NCI-H748 treated with DMSO at 0.1 percent for 48 hours (cell line): ENCODE measurements at places on chromosomes 6 and 20.

DNA sequence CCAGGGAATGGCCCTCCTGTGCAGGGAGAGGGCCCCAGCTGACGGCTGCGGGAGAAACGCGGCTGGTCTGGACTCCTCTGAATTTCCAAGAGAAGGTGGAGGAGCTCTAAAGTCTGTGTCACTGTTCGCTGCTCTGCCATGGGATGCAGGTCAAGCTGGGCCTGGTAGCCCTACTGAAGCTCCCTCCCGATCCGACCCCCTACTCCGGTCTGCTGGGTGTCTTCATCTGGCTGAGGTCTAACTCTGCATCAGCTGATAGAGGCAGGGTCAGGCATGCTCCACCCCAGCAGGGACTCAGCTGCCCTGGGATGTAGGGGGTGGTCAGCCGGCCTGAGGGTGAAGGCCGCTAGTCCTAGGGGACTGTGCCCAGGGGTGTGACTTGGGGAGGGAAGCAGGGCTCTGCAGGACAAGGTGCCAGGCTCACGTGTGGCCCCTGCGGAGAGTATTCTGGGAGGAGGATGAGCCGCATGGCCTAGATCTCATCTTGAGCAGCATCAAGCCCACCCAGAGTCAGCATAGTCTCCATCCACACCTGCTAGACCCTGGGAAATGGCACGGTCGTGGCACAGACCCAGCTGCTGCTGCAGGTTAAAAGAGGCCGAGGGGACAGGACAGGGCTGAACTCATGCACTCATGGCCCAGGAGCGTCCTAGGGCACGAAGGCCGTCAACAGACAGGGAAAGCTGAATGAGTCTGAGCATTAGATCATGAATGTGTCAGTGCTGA lies 1.4 kb downstream of the CST3 start:
- no peak for DNase-seq

GRCh38 chr6:55319961-55320695 lies 7.1 kb upstream of the GFRAL start:
- DNase-seq: no peak

GRCh38 chr6:16090452-16090851 lies 38.4 kb upstream of the MYLIP start:
- no peak for DNase-seq

DNA sequence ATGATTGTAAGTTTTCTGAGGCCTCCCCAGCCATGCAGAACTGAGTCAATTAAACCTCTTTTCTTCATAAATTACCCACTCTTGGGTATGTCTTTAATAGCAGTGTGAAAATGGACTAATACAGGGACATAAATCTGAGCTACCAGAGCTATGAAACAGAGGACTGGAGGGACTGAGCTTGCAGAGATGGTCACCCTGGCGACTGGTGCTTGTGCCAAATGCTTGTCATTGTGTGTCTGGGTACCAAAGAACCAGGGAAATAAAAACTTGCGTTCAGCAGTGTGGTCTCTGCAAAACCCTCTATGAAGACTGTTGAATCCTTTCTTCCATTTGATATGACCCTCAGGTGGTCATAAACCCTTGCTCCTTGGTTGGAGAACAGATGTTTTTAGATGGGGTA lies 105.1 kb upstream of the PRL start:
- no peak for DNase-seq

- DNase-seq: no peak
Measured at GRCh38 chr20:19932170-19932667, 84.9 kb upstream of the NAA20 start.

- no peak for DNase-seq
Measured at GRCh38 chr6:23140871-23141270, 571.5 kb downstream of the HDGFL1 start.

GRCh38 chr6:169249057-169249456 lies 4.6 kb downstream of the THBS2 start:
- no peak for DNase-seq

GRCh38 chr20:7722564-7722963 lies 217.7 kb downstream of the HAO1 start:
- DNase-seq: no peak

DNA sequence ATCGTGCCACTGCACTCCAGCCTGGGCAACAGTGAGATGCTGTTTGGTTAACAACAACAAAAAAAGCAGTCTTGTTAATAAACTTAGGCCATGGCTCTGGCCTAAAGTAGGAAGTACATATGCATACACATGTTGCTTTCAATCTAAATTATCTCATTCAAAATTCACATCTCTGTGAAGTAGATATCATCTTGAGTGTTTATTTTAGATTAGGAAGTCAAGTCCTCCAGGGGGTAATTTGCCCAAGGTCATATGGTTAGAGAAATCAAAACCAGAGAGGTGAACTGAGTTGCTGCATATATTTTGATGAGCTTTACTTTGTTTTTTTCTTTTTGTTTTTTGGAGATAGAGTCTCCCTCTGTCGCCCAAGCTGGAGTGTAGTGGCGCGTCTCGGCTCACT lies 52.8 kb downstream of the B4GALT5 start:
- no peak for DNase-seq

DNA sequence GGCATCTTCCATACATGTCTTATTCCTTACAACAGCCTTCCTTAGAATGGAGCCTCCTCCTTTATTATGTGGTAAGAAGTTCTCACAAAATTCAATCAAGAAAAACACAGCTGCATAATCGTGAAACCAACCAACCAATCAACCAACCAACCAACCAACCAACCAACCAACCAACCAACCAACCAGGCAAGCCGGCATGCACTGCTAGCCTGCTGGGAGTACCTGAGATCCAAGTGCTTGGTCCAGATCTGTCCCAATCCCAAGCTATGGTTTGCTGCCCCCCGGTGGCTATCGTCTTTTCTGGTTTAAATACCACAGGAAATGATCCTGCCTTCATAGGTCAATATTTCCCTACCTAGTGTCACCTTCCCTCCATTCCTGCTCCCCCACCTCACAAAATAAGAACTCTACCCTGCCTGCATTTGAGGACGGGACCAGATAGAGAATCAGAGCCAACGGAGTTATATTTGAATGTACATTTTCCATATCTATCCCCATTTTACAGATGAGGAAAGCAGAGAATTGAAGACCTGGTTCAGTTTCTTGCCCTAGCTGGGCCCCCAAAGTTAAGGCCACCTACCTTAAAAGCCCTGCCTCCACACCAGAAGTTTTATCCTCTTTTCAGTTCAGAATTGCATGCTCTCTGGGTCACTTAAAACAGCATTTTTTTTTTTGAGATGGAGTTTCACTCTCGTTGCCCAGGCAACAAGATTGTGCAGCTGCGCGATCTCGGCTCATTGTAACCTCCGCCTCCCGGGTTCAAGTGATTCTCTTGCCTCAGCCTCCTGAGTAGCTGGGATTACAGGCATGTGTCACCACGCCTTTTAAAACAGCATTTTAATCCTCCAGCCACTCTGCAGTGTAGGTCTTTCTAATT lies 27.1 kb downstream of the RAB44 start:
- DNase-seq: peak; percentile 54

GRCh38 chr20:48999890-49000870 lies 45.9 kb upstream of the CSE1L start:
- peak; percentile 17 for DNase-seq

- DNase-seq: no peak
Measured at GRCh38 chr6:10424040-10424439, 9.2 kb upstream of the TFAP2A start.

- DNase-seq: no peak
Measured at GRCh38 chr6:53915026-53915691, 120.4 kb downstream of the LRRC1 start.

DNA sequence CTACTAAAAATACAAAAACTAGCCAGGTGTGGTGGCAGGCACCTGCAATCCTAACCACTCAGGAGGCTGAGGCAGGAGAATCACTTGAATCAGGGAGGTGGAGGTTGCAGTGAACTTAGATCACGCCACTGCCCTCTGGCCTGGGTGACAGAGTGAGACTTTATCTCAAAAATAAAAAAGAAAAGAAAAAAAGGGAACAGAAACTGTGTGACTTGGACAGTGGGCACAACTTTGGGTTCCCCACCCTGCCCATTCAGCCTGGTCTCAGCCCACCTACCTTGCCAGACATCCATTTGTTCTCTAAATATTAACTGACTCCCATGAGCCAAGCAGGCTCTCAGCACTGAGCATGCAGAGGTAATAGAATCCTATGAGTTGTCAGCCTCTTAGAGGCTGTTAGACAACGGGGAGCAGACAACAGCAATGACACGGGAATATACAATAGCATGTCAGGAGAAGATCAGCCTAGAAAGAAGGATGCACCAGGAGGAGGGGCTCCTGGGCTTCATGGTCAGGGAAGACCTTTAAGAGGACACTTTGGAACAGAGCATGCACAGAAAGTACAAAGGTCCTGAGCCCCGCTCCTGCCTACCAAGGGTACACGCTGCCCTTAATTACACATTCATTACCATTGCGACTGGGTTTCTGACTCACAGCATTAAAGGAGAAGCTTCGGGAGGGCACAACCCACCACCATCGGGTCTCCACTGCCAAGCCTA lies 20.0 kb downstream of the FAM209B start:
- no peak for DNase-seq

GRCh38 chr20:45792317-45793118 lies 764 bp downstream of the DNTTIP1 start:
- DNase-seq: no peak

DNA sequence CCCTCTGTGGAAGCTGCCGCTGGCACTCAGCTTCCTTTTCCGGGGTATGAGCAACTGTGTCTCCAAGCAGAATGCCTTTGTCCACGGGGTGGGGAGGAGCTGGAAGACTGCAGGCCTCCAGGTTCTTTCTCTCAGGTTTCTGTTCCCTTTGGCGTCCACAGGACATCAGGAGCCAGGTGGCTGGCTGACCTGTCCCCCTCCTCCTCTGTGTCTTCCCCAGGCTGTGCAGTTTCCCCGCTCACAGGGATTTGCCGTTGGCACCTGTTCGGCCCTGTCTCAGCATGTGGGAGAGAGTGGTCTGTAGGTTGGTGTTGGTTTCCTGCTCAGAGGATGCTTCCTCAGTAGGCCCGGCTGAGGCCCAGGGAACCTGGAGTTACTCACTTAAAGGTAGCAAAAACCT lies 43.5 kb downstream of the CDS2 start:
- DNase-seq: no peak

- no peak for DNase-seq
Measured at GRCh38 chr20:9051508-9051907, 17.4 kb upstream of the PLCB4 start.

- no peak for DNase-seq
Measured at GRCh38 chr6:37061157-37061804, 55.8 kb downstream of the FGD2 start.

DNA sequence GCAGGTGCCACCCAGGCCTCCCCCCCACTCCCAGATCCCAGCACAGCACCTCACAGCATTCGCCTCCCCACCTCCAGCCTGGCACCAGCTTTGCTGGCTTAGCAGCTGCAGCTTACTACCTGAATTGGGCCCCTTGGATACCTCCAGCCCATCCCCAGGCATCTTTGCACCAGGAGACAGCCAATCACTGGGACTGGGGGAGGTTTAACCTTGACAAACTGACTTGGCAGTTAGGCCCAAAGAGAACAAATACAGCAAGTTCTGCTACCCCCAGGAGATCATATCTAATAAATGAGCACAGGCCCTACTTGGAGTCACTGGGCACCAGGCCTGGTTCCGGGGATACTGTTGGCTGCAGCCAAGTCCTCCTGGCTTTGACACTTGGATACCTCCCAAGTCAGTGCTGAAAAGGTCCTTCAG lies 8.8 kb downstream of the PDRG1 start:
- no peak for DNase-seq

DNA sequence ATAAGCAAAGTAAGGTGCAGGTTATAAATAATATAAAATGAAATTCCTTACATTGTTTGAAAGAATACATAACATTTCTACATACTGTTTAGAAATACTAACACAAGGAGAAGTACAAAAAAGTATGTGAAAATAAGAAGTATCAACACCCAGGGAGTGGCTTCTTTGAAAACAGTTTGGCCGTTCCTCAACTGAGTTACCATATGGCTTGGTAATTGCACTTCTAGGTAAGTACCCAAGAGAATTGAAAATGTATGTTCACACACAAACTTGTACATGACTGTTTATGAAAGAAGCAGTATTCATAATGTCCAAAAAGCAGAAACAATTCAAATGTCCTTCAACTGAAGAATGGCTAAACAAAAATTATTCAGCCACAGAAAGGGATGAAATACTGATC lies 30.7 kb downstream of the PAK5 start:
- no peak for DNase-seq

- DNase-seq: peak; percentile 68
Measured at GRCh38 chr6:93423542-93423941, 4.2 kb upstream of the EPHA7 start.

GRCh38 chr20:31770243-31770642 lies 31.2 kb downstream of the TPX2 start:
- no peak for DNase-seq

DNA sequence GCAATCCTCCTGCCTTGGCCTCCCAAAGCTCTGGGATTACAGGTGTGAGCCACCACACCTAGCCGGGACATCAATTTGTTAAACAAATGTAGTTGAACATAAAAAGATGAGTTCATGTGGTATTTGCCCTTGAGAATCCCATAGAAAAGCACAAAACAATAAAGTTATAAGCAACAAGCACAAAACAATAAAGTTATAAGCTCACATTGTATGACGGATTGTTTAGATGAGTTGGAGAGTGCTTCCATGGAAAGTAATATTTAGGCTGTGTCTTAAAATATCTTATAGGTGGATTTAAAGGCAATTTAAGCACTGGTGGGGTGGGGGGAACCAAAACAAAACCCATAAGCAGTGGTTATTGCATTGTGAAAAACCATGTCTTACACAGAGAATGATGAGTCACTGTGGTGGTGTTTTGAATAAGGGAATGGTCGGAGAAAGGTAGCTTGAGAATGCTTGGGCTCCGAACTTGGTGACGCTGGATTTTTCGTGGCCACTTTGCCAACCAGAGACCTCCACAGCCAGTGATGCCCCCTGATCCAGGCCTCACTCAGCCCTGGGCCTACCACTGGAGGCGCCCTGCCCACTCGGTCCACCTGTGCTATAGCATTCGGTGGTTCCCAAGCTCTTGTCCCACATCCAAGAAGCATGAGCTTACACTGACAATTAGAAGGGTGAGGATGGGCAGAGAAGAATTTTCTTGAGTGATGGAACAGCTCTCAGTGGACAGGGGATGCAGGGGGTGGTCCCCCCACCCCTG lies 256.0 kb downstream of the CDKAL1 start:
- DNase-seq: no peak

GRCh38 chr6:94049001-94049400 lies 629.6 kb upstream of the EPHA7 start:
- DNase-seq: no peak

GRCh38 chr6:141035312-141036200 lies 1097.2 kb upstream of the GJE1 start:
- DNase-seq: no peak

DNA sequence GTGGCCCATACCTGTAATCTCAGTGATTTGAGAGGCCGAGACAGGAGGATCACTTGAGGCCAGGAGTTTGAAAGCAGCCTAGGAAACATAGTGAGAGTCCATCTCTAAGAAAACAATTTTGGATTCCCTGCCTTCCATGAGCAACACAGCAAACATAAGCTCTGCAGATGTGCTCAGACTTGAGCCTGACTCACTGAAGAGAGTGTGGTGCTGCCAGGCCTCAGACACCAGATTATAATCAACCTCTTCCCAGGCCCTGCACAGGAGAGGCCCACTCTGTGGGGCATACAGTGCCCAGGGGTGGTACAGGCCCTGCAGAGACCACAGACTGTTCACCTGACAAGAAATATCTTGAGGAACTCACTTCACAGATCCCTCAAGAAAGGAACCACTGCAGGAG lies 19.9 kb downstream of the HLA-DPB1 start:
- no peak for DNase-seq

GRCh38 chr6:8181951-8182845 lies 79.8 kb upstream of the EEF1E1 start:
- no peak for DNase-seq

- DNase-seq: no peak
Measured at GRCh38 chr20:4689220-4689619, 32.5 kb upstream of the PRND start.
